ENCODE measurements at places on chromosomes 3 and 15. TPM values are rescaled to one million over a fixed set of nuclear protein-coding genes. Genes with fewer than 3 reads are reported as not detected.
A peak's percentile ranks its signal among the peaks of the same experiment; 100 is the strongest.

DNA sequence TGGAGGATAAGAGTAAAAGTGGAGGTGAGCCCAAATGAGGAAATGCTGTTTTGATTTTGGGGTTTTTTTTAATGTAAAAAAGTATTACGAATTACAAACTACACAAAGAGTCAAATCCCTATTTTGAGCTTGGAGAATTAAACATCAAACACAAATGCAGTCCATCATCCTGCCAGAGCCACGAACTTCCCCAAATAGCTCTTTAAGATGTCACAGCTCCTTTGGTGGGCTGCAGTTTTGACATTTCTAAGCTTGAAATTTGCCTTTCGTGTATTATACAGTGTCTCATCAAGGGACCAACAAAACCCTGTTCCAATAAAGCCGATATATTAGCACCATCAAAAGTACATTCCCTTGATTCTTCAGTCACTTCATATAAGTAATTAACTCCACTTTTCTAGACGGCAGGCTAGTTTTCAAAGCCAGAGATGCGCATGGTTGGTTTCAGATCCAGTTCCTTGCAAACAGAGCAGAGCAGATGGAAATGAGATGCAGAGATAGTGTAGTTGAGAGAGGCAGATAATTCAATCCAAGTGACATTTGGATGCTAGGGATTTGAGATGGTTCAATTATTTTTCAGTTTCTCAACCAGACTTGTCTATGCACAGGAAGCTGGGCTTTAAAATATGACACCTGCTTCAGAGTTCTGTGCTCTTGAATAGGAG, 580.9 kb downstream of the EDEM1 start:
- DNase-seq = no peak

DNA sequence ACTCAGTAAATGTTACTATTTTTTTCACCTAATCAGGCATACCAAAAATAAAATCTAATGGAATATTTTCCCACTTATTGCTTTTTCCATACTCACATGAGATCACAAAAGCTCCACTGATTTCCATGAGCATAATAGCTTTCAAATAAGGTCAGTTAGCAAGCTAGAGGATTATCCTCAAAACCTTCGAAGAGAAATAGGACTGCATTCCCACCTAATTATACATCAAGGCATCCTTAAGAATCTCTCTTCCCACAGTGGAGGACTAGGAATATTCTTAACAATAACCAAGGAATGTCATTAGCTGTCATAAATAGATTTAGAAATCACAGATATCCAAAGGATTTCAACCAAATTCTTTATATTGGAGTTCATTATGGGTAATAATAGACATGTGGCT, 127.9 kb upstream of the STT3B start:
- no peak for DNase-seq

- DNase-seq = no peak
These were observed 22.7 kb upstream of the KPNA4 start for GRCh38 chr3:160588023-160588422.

- no peak for DNase-seq
These were observed 725.3 kb upstream of the CFAP20DC start for GRCh38 chr3:59775106-59775505.

PSMD2 gene
- total RNA-seq = 217 TPM

DNA sequence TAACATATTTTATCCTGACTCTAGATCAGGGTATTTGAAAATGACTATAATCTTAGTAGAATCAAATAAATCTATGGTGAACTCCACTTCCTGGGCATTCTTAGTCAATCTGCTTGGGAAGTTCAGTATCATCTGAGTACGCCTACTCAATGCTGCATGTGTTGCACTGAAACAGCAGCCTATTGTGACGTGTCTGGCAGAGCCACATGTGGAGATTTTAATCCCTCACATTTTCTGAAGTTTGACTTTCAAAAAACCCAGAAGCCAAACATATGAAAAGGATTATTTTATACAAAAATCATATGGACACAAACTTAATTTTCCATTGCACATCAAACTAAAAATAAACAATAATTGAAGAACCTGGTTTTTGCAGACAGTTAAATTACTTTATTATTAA, 798.3 kb downstream of the ROBO1 start:
- no peak for DNase-seq

FOXB1 gene
- not detected for total RNA-seq

MST1R gene
- 1.2 TPM for total RNA-seq

DNA sequence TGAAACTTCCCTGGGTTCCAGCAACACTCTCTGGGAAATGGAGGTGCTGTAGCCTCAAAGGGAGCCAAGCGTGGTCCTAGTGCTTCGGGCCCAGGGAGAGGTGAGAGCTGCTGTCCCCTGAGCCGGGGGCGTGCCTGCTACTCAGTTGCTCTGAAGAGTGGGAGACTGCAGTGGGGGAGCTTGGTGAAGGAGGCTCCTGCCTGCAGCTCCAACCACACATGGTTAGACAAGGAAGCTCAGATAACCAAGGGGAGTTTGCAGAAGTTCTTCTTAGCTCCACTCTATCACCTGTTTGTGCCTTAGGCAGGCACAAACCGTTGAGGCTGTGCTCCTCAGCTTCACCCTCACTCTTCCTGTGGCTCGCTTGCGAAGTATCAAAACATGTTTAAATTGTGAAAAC, 53.6 kb upstream of the TRPM1 start:
- DNase-seq = no peak

CILP gene
- 24.0 TPM for total RNA-seq

- DNase-seq = no peak
These were observed 39.3 kb downstream of the C2CD4B start for GRCh38 chr15:62125773-62126172.

DNA sequence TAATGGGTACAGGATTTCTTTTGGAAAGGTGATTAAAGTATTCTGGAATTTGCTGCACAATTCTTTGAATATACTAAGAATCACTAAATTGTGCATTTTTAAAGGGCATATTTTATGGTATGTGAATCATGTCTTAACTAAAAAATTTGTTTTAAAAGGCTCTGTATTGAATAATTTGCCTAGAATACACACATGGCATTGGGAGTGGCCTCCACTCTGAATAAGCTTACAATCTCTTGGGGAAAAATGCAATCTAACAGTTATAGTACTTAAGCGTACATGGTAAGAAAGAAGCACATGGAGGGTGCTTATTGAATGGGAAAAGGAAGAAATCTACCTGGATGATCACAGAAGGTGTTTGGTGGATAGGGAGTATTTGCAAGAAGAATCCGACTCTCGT, 385.1 kb downstream of the LPP start:
- no peak for DNase-seq

SMAD3 gene
- total RNA-seq = 18.4 TPM

DNA sequence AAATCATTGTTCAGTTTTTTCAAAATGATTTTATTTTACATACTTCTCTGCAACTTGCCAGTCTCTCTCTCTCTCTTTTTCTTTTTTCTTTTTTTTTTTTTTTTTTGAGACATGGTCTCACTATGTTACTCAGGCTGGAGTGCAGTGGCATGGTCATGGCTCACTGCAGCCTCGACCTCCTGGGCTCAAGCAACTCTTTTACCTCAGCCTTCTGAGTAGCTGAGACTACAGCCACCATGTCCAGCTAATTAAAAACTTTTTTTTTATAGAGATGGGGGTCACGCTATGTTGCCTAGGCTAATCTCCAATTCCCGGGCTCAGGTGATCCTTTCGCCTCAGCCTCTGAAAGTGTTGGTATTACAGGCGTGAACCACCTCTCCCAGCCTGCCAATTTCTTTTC, 12.1 kb upstream of the ARID3B start:
- DNase-seq = no peak

DNA sequence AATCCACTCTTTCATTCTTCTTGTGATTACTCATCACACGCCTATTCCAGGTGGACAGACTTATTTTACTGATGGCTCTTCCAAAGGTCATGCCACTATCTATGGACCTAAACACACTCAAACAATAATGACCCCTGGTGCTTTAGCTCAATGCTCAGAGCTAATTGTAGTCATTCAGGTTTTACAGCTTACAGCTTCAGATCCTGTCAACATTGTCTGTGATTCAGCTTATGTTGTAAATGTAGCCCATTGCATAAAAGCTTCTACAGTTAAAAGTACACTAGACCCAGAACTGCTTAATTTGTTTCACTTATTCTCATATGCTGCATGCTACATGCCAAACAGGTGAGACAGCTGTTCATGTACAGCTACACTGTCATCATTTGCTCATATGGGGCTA, 49.2 kb downstream of the LSM3 start:
- no peak for DNase-seq

- no peak for DNase-seq
These were observed 1066.5 kb downstream of the PLOD2 start for GRCh38 chr3:145094355-145094941.

- DNase-seq = no peak
These were observed 36.9 kb upstream of the RYK start for GRCh38 chr3:134287512-134287911.

DNA sequence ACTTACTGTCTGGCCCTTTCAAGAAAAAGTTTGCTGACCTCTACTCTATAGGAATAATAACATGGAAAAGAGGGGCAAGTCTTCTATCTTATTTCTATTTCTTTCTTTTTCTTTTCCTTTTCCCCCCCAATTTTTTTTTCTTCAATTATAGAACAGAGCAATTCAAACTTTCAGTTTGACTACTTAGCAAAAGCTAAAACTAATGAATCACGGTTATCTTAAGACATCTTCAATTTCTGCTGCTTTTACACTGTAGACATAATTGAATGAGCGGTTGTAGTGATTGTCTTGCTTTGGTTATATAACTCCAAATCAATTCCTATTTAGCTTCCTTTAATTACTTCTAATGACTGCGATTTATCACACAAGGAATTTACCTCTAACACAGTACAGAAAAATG, 74.3 kb upstream of the P2RY1 start:
- no peak for DNase-seq

GLDN gene
- total RNA-seq = 20.6 TPM

DNA sequence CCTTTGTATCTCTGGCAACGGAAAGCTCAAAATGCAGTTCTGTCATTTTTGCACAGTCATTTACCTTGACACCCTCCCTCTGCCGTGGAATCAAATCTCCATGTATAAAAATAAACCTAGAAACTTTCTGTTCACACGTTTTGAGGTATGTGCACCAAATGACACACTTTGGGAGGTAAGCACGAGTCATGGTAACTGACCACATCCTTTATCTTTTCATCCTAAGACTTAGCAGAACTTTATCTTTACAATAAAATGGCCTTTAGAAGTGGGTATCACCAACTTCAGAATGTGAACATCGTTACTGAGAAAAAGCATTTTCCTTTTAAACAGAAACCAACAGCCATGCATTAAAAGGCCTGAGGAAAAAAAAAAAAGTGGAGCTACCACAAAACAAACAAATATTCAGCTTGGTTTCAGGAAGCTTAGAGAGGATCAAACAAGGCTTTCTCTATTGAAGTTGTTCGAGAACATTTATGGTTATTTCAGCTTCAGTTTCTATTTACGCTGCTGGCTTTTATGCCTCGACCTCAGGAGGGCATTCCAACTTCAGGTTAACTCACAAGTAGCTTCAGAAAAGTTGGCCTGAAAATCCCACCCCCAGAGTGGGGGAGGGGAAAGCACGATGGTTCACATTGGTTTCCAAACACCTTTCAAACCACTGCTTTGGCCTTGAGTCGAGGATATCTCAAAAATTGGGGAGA, 171.1 kb upstream of the ICE2 start:
- DNase-seq = no peak

DNA sequence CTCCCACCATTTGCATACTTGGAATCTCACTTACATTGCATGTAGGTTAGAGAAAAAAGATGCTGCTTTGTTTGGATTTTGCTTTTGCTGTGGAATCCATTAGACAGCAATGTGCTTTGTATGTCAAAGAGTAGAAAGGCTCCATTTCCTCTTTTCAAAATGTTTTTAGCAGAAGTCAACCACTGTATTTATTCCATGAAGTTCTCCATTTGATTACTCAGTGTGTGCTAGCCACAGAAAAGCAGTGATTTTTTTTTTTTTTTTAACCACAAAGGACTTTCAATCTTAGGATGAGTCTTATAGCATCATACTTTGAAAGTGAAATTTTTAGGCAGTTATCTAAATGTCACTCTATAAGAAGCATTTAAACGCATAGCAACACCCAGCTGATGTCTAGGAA, 285.0 kb upstream of the ADAMTS9 start:
- no peak for DNase-seq

- no peak for DNase-seq
These were observed 667.0 kb downstream of the FHIT start for GRCh38 chr3:60584250-60584649.

GRCh38 chr3:37996785-37997301, 6.3 kb downstream of the VILL start:
- DNase-seq = peak; percentile 86

GRCh38 chr15:58240191-58240932, 102.2 kb downstream of the AQP9 start:
- no peak for DNase-seq

DNA sequence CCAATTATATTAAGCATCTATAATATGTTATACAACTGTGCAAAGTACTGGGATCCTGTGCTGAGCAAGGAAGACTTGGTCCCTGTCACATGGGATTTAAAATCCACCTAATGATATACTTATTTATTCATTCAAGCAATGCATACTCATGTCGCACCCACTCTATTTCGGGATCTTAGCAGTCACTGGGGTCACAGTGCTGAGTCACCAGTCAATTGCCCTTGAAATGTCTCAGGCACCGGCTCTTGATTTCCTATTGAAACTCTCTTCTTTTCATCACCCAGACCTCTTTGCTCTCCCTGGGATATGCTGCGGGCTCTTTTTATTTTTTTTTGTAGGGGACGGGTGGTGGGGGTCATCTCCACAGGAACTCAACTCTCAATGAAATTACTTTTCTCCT, 194.5 kb upstream of the GAP43 start:
- DNase-seq = no peak

- no peak for DNase-seq
These were observed 1.4 kb upstream of the WNT5A start for GRCh38 chr3:55488398-55489055.

DNA sequence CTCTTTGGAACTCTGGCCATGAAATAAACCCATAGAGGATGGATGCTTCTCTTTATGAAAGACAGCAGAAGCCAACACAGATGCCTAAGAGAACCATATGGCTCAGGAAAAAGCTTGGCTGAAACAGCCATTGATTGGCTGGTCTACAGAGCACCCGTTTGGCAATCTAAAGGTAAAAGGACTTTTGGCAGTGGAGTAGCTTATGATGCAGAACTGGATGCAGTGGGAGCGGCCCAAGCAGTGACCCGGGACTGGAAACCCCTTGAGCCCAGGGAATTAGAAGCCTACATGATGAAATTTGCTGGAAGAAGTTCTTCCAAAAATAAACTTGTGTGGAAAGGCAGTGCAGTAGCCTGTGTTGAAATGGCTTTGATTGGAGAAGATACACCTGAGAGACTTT, 360.2 kb downstream of the NR2F2 start:
- no peak for DNase-seq

GRCh38 chr3:126859415-126860246, 123.3 kb upstream of the PLXNA1 start:
- no peak for DNase-seq

DNA sequence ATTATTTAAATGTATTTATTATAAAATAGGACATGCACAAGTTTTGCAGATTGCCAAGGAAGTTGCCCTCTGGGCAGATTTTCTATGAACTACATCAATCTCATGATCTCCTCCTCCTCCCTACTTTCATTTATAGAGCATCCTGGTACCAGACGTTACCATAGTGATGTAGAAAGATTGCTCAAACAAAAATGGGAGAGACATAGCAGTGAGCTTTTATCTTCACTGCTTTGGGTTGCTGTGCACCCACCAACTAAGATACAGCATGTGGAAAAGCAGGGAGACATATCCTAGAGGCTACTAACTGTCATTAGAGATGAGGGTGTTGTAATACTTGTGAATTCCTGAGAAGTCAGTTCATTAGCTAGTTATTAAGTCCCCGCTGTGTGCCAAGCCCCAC, 137.5 kb upstream of the BFSP2 start:
- DNase-seq = no peak

- DNase-seq = no peak
These were observed 295.9 kb upstream of the UBE2E2 start for GRCh38 chr3:22907161-22907780.

COX5A gene
- total RNA-seq = 804 TPM

Measured in cardiac septum (tissue), 1 donor.